ENCODE measurements at places on chromosomes 5 and 9.

DNA sequence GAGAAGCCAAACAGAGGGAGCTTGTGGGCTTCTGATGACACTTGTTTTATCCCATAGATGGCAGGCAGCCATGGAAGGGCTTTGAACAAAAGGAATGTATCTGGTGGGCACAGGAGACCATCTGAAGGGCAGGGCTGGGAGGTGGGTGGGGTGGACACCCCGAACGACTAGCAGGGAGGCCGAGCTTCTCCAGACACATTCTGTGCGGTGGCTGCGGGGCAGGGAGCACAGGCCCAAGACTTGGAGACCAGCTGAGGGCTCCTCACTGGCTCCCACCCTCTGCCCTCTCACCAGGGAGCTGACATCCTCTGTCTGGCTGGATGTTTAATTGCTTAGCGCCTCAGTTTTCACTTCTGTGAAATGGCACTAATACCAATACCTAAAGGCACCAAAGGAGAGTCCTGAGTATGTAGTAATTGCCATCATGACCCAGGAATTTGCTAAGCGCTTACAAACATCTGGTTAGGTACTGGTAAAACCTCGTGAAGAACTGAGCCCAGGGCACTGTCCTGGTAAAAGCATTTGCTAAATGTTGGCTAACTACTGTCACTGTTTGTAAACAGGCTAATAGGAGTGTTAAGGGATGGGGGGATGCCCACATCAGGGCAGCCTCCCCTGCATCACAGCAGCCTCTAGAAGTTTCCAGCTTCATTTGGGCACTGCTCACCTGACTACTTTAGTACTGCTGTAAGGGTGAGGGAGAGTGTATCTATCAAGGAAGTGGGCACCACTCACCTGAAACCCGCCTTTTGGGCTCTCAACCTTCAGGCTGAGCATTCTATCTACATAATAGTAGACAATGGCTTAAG, 2.1 kb upstream of the PHF2 start:
- H3K36me3 ChIP-seq: peaks cover 14% of the 10 kb centered on the region
- H3K4me3 ChIP-seq: peak overlapping the region; percentile 9
- H3K4me1 ChIP-seq: peaks cover 17% of the 10 kb centered on the region
- H3K27ac ChIP-seq: peak overlapping the region; percentile 49

DNA sequence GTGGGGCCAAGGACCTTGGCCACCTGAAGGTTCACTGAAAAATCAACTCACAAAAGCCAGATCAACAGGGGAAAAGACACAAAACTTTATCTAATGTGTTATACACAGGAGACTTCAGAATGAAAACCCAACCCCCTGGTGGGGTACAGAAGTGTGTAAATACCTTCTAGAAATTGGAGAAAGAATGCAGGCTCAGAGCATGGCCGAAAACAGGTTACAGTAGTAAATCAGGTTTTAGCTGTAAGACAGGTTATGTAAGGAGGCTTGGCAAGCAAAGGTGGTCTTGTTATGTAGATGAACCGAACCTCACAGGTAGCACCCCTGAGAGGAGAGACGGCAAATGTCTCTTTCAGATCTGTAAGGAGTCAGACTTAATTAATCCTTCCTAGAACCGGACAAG, 10.0 kb downstream of the CEMIP2 start:
- peaks cover 19% of the 10 kb centered on the region for H3K36me3 ChIP-seq

GRCh38 chr5:76305775-76306174, 97.3 kb upstream of the IQGAP2 start:
- no peak overlapping the region for H3K4me3 ChIP-seq
- no peak for DNase-seq
- H3K27me3 ChIP-seq: peaks cover 18% of the 10 kb centered on the region
- no peak overlapping the region for H3K27ac ChIP-seq
- H3K4me1 ChIP-seq: peaks cover 40% of the 10 kb centered on the region
- peaks cover 5% of the 10 kb centered on the region for H3K36me3 ChIP-seq

DNA sequence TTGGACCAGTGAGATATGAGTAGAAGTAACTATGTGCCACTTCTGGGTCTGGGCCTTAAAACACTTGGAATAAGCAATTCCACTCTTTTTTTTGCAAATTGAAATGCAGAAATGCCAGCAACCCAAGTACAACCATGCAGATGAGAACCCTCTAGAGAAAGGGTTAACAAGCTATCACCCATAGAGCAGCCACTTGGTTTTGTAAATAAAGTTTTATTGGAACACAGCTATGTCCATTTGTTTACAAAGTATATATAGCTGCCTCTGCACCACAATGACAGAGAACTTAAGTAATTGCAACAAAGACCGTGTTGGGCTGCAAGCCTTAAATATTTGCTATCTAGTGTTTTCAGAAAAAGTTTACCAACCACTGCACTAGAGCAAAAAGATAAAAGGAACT, 9.8 kb upstream of the TARS1 start:
- H3K4me1 ChIP-seq: peaks cover 5% of the 10 kb centered on the region
- peaks cover 6% of the 10 kb centered on the region for H3K27me3 ChIP-seq
- no peak overlapping the region for H3K27ac ChIP-seq
- DNase-seq: no peak
- H3K36me3 ChIP-seq: no peaks in the 10 kb centered on the region

GRCh38 chr5:163770625-163771024, 265.2 kb downstream of the MAT2B start:
- no peaks in the 10 kb centered on the region for H3K36me3 ChIP-seq
- H3K4me3 ChIP-seq: no peak overlapping the region
- H3K27me3 ChIP-seq: no peaks in the 10 kb centered on the region
- H3K4me1 ChIP-seq: no peaks in the 10 kb centered on the region
- H3K27ac ChIP-seq: no peak overlapping the region
- no peak for DNase-seq

- peak overlapping the region; percentile 99 for H3K4me3 ChIP-seq
- H3K27ac ChIP-seq: peak overlapping the region; percentile 99
- peak; percentile 61 for DNase-seq
- peaks cover 24% of the 10 kb centered on the region for H3K4me1 ChIP-seq
Observed at GRCh38 chr9:132769906-132770769, 99.9 kb downstream of the GTF3C4 start.

DNA sequence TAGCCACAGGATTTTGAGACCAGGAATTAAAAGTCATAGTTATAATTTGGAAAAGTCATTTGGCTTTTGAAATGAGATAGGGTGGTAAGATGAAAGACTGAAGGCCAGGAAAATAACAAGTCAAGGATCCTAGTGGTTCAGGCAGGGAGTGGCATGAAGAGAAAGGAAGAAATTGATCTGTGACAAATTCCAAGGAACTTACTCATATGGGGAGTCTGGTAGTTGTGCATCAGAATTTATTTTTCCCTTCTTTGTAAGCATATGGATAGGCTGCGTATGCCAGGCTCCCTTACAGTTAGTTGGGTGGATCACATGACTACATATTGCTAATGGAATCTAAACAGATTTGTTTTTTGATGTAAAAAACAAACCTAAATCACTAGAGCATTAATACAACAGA, 21.0 kb downstream of the ISL1 start:
- no peaks in the 10 kb centered on the region for H3K36me3 ChIP-seq
- no peaks in the 10 kb centered on the region for H3K4me1 ChIP-seq
- no peak overlapping the region for H3K4me3 ChIP-seq
- peaks cover 16% of the 10 kb centered on the region for H3K27me3 ChIP-seq

DNA sequence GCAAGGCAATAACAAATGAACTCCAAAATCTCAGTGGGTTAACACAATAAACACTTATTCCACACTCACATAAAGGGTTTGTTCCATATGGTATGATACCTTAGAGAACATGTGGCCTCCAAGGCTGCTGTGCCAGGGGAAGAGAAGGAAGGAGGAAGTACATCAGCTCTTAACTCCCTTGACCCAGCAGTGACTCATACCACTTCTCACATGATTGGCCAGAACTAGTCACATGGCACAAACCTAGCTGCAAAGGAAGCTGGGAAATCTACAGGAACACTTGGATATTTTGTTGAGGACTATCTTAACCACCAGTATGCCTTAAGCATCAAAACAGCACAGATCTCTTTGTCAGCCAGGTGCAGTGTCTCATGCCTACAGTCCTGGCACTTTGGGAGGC, 99.3 kb downstream of the SLIT3 start:
- H3K36me3 ChIP-seq: no peaks in the 10 kb centered on the region
- H3K4me3 ChIP-seq: no peak overlapping the region
- no peak for DNase-seq
- H3K27me3 ChIP-seq: no peaks in the 10 kb centered on the region
- H3K4me1 ChIP-seq: no peaks in the 10 kb centered on the region

DNA sequence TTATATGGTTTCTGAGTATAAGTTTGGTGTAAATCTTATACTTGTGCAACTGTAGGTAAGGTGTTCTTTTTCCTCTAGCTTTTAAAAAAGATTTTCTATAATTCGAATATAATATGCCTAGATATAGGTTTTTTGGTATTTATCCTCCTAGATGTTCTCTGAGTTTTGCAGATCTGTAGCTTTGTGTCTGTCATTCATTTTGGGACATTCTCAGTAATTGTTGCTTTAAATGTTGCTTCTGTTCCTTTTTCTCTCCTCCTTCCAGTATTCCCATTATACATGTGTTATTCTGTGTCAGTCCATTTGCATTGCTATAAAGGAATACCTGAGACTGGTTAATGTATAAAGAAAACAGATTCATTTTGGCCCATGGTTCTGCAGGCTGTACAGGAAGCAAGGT, 33.7 kb downstream of the LURAP1L start:
- H3K36me3 ChIP-seq: no peaks in the 10 kb centered on the region
- H3K4me1 ChIP-seq: no peaks in the 10 kb centered on the region
- H3K27ac ChIP-seq: no peak overlapping the region
- H3K4me3 ChIP-seq: no peak overlapping the region

DNA sequence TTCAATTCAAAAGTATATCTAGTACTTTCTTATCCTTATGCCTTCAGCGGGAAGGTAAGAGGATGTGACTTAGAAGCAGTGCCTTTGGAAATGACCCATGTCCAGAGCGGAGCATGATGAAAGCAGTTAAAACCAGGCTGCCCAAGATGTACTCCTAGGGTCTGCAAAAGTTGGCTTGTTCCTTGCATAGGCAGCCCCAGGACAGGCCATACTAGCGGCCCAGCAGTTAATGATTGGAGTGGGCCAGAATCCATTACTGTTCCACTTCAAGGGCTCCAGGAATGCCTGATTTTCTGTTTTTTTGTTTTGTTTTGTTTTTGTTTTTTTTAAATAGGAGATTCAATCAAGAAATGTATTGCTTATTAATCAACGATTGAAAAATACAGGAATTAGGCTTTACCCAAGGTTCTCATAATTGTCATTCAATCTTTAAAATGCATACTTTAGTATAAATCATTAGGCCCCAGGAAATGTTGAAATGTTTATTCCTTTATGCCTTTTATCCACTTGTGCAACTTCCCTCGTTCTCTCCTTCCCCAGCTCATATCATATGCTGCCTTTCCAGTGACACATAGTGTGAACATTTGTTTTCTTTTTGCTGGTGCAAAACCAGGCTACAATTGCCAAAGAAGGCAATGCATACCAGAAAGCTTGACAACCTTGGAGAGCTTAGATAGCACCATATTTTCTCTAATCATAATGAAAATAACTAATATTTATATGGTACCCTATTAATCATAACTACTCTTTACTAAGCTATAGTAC, 190.8 kb downstream of the ARHGEF28 start:
- peaks cover 2% of the 10 kb centered on the region for H3K27me3 ChIP-seq
- no peaks in the 10 kb centered on the region for H3K4me1 ChIP-seq
- no peak overlapping the region for H3K27ac ChIP-seq
- H3K4me3 ChIP-seq: no peak overlapping the region

- no peak overlapping the region for H3K4me3 ChIP-seq
- no peak for DNase-seq
- H3K4me1 ChIP-seq: peaks cover under 1% of the 10 kb centered on the region
- H3K27me3 ChIP-seq: peaks cover 4% of the 10 kb centered on the region
- H3K27ac ChIP-seq: no peak overlapping the region
Observed at GRCh38 chr9:98856982-98857381, 49.5 kb downstream of the GALNT12 start.

GRCh38 chr5:54541823-54542783, 24.5 kb downstream of the SNX18 start:
- no peak for DNase-seq
- H3K27me3 ChIP-seq: no peaks in the 10 kb centered on the region
- peaks cover 26% of the 10 kb centered on the region for H3K36me3 ChIP-seq
- H3K4me1 ChIP-seq: peaks cover 16% of the 10 kb centered on the region
- H3K27ac ChIP-seq: no peak overlapping the region
- no peak overlapping the region for H3K4me3 ChIP-seq

DNA sequence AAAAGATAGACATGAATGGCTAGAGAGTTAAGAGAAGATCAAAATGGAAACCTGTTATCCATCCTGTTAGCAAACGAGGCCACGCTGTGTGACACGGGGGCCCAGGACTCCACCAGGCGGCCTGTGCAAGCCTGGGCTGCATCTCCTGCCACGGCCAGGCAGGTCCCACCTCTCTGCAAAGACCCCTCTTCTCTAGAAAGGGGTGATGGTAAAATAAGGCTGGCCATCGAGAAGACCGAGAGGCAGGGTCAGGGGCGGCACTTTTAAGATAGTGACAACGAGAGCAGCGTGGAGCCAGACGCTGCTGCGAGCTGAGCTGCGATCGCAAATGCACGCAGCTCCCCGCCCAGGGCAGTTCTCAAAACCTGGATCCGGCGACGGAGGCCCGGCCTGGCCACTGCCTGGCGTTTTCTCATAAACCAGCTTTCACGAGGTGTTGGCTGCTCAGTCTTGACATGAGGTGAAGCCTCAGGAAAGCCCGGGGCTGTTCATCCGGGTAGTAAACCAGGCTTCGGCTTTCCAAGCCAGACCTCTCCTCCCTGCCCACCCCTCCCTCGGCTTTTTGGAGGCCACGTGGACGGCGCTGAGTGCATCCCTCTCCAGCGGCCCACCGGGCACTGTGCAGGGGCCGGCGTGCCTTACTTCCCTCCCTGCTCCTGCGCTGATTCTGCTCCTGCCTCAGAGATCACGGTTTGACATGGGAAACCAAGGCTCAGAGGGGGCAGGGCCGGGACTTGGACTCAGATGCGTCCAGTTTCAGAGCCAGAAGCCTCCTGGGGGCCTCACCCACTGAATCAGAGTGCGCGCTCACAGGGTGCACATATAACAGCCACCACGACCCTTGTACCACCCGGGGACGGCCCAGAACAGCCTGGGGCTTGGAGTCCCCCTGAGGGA, 151.6 kb upstream of the PHYKPL start:
- no peaks in the 10 kb centered on the region for H3K4me1 ChIP-seq
- H3K27ac ChIP-seq: no peak overlapping the region
- no peaks in the 10 kb centered on the region for H3K36me3 ChIP-seq
- no peak for DNase-seq

- peak; percentile 12 for DNase-seq
- H3K4me1 ChIP-seq: peaks cover 18% of the 10 kb centered on the region
- H3K27me3 ChIP-seq: no peaks in the 10 kb centered on the region
- H3K4me3 ChIP-seq: peak overlapping the region; percentile 95
Observed at GRCh38 chr5:179558932-179559283, 8.6 kb downstream of the RUFY1 start.

DNA sequence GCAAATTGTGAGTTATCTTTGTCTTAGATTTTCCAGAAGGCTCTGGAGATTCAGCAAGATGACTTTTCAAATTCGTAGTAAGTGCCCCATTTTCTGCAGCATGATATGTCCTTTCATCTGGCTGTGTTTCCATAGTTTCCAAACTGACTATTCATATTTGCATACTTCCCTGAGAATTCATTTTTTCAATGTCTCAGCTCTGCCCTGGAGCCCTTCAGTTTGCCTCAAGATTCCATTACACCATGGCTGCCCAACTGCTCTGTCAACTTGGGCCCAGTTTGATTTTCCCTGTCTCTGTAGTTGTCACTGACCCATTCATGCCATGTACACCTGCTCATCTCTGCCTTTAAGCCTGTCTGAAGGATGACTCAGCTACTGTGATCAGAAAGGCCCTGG, 94.2 kb upstream of the RUSC2 start:
- DNase-seq: no peak
